Substantia nigra (tissue), 51 donors: ENCODE measurements at places on chromosomes 2 and 18.

DNA sequence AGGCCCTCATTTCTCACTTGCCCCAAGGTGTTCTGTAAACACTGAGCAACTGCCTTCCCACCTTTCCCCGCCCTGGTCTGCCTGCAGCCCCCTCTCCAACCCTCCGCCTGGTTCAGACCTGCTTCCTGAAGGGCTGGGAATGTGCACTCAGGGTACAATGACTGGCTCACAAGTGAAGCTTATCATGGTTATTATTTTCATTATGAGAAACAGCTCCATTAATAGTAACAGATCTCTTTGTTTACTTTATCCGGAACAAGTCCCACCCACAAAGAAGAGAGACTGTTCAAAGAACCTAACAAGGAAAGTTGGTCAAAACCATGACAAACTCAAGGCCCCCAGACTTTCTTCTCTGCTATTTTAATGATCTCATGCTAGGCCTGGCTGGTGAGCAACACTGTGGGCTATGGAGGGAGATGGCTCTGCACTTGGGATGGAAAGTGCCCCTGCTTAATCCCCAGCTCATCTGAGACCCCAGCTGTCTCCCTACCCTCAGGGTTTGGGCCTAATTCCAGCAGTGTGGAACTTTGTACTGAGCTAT, 36.7 kb downstream of the ARHGAP25 start:
- DNase-seq, result no peak

GRCh38 chr2:68878753-68879152, 7.6 kb upstream of the BMP10 start:
- no peak for DNase-seq

GRCh38 chr2:149393614-149394013, 63.2 kb downstream of the LYPD6 start:
- no peak for DNase-seq

DNA sequence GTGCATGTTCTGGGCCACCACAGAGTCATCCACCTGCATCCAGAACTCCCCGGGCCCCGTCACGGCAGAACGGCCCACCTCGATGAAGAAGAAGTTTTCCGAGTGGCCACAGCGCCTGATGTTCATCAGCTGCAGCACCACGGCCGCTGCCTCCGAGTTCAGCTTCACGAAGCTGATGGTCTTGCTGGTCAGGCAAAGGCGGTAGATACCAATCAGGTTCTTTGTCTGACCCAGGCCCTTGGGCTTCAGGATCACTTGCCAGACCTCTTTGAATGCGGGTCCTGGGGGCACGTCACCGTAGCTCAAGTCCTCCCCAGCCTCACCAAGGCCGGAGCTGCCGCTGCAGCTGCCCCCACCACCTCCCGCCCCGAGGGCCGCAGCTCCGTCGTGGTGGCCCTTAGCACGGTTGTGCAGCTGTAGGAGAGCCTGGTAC, 1.6 kb downstream of the IRS1 start:
- DNase-seq, result no peak

- no peak for DNase-seq
Measured at GRCh38 chr2:206276169-206276942, 1.9 kb downstream of the ZDBF2 start.

DNA sequence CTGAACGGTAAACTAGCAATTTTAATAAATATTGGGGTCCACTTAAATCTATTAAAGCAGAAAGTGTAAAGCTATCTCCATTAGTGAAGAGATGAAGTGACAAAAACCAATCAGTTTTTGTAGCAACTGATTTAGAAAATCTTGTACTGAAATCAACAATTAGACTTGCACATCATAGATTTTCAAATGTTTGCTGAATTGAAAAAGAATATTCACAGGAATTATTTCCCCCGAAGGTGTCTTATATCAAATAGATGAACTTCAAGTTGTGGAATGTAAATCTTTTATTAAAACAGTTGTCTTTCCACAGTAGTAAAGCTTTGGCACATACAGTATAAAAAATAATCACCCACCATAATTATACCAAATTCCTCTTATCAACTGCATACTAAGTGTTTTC, 48.7 kb downstream of the ATIC start:
- DNase-seq, result no peak

GRCh38 chr18:72013427-72013850, 530.7 kb downstream of the CBLN2 start:
- no peak for DNase-seq

- no peak for DNase-seq
Measured at GRCh38 chr2:232028071-232028470, 66.6 kb downstream of the DIS3L2 start.

DNA sequence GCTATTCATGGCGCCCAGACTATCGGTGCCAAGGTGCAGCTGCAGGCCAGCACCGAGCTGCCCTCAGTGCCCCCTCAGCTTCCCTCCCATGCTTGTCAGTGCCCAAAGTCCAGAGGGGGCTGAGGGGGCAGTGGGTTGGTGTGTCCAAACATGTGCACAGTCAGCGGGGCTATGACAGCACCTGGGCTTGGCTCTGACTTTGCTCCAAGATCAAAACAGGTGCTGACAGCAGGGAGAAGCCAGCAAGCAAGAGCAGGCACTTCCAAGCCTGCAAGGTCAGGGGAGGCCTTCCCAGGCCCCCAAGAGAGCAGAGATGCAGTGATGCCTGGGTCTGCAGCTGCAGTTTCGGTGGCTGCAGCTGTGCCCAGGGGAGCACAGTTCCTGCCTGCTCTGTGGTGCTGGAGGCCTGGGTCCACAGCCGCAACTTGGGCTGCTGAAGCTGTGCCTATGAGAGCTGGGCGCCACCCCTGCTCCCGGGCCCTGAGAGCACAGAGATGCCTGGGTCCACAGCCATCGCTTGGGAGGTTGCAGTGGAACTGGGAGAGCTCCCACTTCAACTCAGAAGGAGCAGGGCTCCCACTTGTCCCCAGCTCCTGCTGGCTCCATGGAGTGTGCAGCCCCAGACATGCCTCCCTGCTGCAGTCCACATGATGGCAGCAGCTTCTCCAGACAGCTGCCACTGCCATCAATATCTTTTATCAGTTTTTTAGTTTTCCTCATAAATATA, 775.3 kb upstream of the POU3F3 start:
- no peak for DNase-seq

DNA sequence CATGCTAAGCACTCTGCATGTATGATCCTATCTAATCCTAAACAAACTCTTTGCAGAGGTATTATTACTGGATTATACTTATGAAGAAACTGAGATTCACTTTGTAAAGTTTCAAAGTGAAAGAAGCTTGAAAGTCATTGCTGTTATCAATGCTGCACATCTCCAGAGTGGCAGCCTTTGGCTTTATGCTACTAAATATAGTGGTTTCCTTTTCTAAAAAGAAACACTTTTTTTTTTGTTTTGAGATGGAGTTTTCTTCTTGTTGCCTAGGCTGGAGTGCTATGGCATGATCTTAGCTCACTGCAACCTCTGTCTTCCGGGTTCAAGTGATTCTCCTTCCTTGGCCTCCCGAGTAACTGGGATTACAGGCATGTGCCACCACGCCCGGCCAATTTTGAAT, 114.9 kb upstream of the RAB27B start:
- no peak for DNase-seq

GRCh38 chr18:26763446-26764110, 101.9 kb downstream of the AQP4 start:
- DNase-seq, result no peak

DNA sequence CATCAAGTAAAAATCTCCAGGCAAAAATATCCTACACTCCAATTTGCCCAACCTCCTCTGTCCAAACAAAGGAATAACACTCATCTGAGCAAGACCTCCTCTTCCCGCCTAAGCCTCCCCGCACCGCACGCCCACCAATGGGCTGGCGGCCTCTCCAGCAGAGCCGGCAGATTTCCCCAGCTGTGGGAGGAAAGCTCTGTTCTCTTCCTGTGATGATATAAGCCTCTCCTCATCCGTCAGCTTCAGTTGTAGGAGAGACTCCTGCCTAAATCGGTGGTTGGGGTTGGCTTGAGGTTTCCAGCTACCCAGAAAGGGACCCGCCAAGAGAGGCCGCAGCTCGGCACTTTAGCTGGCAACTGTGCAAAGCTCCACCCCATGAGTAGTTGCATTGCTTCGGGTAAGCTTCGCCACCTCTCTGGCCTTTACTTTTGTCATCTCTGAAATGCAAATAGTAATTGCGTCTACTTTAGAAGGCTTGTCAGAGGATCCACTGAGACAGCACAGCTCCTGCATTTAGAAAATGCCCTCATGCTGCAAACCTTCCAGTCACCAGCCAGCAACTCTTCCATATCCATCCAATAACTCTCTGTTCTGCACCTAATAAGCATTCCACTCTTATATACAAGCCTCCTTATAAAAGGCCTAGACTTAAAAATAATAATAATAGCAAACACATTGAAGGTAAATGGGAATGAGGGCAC, 146.4 kb downstream of the MYT1L start:
- DNase-seq, result no peak

GRCh38 chr18:57581301-57581934, 5.1 kb downstream of the FECH start:
- no peak for DNase-seq

DNA sequence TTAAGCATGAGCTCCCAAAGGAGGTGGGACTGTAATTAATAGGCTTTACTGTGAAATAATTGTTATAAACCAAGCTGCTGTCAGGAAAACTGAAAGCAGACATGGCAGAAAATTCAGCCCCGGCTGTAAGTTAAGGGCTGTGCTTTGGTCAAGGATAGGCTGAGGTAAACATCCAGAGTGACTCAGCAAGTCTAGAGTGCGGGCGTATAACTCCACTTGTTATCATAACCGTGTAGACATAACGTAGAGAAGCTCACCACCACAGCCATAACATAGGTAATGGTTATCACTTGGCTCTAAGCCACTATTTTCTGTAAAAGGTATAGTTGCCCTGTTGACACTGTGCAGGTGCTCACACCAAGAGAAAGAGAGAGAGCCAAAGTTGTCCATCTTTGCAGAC, 316.8 kb downstream of the DCDC2C start:
- DNase-seq, result no peak

DNA sequence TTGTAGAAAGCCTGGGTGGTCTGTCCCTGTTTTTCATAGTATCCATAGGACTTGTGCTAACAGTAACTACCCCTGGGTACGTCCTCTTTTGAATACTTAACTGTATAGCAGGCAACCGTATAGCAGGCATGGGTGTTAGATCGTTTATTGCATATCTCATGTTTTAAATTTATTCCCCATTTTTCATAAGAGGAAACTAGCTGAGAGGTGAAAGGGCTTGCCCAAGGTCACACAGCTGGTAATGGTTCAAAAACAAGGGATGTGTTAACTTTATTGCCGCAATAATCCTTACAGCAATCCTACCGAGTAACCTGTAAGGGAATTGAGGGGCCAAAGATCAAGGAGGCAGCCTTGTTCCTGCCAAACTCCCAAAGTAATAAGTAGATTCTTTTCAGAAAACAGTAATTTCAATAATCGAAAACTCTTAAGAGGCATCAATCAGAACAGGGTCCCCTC, 990 bp upstream of the MGAT4A start:
- no peak for DNase-seq

DNA sequence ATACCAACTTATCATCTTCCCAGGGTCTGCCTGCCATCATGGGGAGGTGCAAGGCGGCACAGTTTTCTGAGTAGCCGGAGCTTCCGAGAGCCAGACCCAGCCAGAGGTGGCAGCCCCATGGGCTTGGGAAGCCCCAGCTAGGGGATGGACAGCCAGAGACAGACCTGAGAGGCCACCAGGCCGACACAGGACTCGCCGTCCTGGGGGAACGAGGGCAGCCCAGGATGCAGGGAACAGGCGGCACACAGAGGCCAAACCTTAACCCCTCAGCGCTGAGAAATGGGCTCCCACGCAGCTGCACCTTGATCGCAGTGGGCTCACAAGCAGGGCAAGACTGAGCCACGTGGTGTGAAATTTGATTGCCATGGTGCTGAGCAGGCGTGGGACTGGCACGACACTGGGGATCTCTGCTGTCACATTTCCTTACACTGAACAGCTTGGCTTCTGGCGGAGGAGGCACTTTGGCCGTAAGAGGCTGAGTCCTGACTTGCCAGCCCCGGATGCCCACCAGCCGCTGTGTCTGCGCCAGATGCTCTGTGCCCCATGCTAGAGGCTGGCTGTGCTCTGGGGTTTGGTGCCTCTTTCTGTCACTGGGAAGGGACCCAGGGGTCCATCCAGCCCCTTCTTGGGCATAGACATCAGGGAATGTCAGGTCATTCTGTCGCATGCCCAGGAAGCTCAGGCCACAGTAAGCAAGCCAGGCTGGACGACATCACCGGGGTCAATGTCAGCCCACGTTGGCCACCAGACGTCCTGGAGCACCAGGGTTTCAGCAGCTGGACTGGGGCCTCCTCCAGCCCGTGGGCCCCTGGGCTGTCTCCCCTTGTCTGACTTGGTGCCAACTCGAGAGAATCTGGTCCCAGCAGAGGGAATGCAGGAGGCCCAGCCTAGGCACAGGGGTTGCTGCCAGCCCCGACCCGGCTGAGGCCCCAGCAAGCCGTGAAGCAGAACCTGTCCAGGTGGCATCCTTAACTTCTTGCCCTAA, 312.1 kb upstream of the MYT1L start:
- DNase-seq, result no peak

- DNase-seq, result no peak
Measured at GRCh38 chr18:14976736-14977430, 228.9 kb downstream of the ANKRD30B start.

- DNase-seq, result no peak
Measured at GRCh38 chr18:30970196-30970816, 72.2 kb downstream of the DSC3 start.
